ENCODE measurements at places on chromosomes 5 and 9. TPM values are rescaled to one million over a fixed set of nuclear protein-coding genes. Genes with fewer than 3 reads are reported as not detected.

DNA sequence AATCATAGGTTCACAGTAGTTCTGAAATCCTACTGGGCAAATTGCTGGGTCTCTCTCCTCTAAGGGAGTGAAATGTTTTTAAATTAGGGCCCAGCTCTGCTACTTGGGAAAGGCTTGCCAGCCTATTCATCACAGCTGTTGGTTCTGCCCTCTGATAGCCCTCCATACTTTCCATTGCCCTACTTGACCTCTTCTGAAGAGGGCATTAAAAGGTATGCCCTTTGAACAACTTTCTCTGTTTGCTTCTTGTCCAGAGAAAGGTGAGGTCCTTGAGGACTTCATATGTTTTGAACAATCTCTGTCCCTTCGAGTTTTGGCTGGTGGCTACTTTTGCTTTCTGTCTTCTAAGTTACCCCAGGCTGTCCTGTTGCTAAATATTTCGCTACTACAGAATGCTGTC is 62.3 kb upstream of the JAK2 start:
- no peak for DNase-seq
- no peak overlapping the region for H3K4me3 ChIP-seq
- H3K27ac ChIP-seq = no peak overlapping the region
- H3K4me1 ChIP-seq = no peaks in the 10 kb centered on the region
- no peaks in the 10 kb centered on the region for H3K36me3 ChIP-seq

DNA sequence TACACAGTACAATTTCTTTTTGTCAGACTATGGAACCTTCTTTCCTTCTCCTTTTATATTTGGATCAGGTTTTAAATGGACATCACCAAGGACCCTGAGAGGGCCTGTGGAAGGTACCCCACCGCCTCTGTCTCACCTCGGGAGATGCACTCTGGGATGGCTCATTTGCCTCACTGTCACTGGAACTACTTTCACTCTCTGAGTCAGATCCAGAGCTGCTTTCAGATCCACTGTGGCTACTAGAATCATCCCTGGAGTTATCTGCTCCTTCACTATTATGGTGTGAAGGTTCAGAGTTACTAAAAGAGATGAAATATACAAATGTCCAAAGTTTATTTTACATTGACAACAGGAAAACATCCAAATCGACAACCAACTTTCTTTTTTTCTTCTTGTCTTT is 24.6 kb downstream of the LEAP2 start:
- H3K27me3 ChIP-seq = no peaks in the 10 kb centered on the region
- H3K27ac ChIP-seq = no peak overlapping the region
- no peak overlapping the region for H3K4me3 ChIP-seq
- peaks cover 59% of the 10 kb centered on the region for H3K36me3 ChIP-seq
- H3K4me1 ChIP-seq = no peaks in the 10 kb centered on the region

DNA sequence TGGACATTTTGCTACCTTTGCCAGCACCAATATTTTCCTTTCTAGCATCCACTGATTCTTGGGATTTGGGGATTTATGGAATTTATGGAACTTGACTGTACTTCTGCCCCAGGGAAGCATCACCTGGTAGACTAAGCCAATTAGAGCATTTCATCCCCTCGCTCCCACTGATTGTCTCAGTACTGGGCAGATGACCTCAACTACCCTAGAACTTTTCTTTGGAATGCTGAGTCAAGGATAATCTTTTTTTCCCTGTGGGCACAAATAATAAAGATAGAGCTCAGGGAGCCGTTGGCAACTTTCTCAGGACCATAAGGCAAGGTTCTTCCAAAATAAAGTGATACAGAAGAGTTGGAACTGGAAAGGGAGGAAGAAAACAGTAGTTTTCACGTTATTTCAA is 438.4 kb downstream of the PLK2 start:
- H3K4me3 ChIP-seq = no peak overlapping the region
- DNase-seq = no peak
- H3K4me1 ChIP-seq = no peaks in the 10 kb centered on the region
- no peaks in the 10 kb centered on the region for H3K36me3 ChIP-seq
- no peak overlapping the region for H3K27ac ChIP-seq
- H3K27me3 ChIP-seq = no peaks in the 10 kb centered on the region

DNA sequence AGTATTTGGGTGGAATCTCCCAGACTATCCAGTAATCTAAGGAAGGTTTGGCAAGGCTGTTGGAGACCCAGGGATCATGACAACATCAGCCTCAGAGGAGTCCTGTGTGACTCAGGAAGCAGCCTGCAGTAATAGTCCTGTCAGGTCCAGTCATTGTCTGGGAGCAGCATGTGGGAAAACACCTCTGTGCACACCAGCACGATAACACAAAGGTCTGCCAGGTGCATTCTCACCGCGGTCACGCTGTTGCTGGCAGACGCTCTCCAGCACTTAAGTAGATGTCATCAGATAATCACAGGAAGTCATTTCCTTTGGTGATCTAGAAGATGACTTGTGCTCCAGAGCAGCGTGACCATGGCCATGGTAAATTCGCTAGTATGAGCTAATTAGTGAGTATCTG is 99.2 kb upstream of the IQGAP2 start:
- H3K4me3 ChIP-seq = no peak overlapping the region
- no peaks in the 10 kb centered on the region for H3K36me3 ChIP-seq
- peak; percentile 59 for DNase-seq
- peaks cover 31% of the 10 kb centered on the region for H3K4me1 ChIP-seq

- no peaks in the 10 kb centered on the region for H3K27me3 ChIP-seq
- DNase-seq = no peak
- H3K4me1 ChIP-seq = no peaks in the 10 kb centered on the region
These were observed 51.0 kb downstream of the ADAMTS2 start for GRCh38 chr5:179294131-179294780.

DNA sequence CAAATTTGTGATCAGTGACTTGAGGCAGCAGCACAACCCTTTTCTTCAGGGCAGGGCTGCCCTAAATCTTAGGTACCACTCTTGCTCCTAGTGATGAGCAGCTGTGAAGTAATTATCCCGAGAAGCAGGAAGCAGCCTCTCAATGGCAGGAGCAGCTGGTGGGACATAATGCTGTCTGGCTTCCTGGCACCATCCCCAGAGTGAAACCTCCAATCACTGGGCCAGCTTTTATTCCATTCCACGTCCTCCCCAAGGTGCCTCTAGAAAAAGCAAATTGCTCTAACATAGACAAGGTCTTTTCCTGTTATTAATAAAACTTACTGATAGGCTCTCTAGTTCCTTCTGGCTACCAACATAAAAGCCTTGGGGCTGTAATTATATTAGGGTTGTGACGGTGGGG is 154.0 kb downstream of the FRMD3 start:
- no peak overlapping the region for H3K27ac ChIP-seq
- no peaks in the 10 kb centered on the region for H3K4me1 ChIP-seq
- H3K36me3 ChIP-seq = no peaks in the 10 kb centered on the region
- no peak for DNase-seq
- no peaks in the 10 kb centered on the region for H3K27me3 ChIP-seq

DNA sequence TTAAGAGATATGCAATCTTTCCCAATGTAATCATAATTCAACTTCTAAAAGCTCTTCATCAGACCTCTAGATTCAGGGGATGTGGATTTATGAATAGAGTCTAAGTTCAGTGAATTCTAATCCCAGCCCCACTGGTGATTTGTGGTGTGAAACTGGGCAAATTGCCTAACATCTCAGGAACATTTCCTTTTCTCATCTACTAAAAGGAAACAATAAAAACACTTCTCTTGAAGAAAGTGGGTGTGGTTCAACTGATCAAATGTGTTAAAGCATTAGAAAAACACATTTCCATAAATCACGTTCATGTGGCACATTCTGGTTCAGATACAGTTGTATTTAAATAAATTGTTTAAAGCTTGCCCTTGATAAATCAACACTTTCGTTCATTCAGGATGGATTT is 631.7 kb upstream of the CDH6 start:
- no peak for DNase-seq
- H3K27ac ChIP-seq = no peak overlapping the region
- H3K4me1 ChIP-seq = no peaks in the 10 kb centered on the region
- H3K27me3 ChIP-seq = no peaks in the 10 kb centered on the region

GRCh38 chr5:32115985-32116384 is 58.1 kb downstream of the GOLPH3 start:
- H3K4me3 ChIP-seq = no peak overlapping the region
- no peaks in the 10 kb centered on the region for H3K4me1 ChIP-seq
- DNase-seq = no peak
- H3K27ac ChIP-seq = no peak overlapping the region
- H3K36me3 ChIP-seq = peaks cover 41% of the 10 kb centered on the region

DNA sequence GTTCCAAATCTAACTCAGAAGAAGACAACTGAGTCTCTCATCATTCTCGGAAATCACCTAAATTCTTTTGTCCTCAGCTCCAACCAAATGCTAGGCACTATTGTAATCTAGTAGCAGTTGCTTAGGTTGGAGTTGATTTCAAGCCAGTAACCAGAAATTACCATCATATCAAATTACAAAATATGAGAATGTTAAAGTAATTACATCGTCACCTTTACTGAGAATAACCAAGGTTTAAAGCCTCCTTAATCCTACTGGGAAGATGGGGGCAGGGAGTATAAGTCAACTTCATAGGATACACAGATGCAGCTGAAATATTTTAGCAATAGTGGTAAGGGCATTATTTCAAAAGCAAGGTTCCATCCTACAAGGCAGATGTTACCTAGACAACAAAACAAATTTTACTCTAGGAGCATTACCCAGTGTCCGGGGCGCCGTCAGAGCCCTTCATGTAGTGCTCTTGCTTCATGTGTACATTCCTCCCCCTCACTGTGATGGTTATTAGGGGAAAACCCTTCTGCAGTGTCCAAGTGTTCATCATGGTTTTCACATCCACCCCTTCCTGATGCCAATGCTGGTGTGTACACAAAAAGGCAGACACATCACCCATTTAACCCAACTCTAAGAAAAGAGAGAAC is 19.5 kb downstream of the ERAP1 start:
- H3K27me3 ChIP-seq = no peaks in the 10 kb centered on the region
- H3K4me1 ChIP-seq = no peaks in the 10 kb centered on the region
- peaks cover 41% of the 10 kb centered on the region for H3K36me3 ChIP-seq
- no peak overlapping the region for H3K4me3 ChIP-seq
- H3K27ac ChIP-seq = no peak overlapping the region

DNA sequence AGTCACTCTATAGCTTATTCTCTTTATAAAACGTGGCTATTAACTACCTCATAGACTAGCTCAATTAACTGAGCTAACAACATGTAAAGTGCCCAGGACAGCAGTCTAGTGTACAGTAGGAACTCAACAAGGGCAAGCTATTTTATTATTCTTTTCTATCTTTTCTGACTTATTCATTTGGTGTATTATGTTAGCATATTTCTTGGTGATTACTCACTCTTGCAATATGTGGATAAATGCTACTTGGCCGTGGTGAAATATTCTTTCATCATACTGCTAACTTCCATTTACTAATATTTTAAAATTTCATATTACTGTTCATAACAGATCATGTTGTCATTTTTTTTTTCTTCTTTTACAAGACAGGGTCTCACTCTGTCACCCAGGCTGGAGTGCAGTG is 4.9 kb downstream of the SLC25A51 start:
- peaks cover 14% of the 10 kb centered on the region for H3K4me1 ChIP-seq
- H3K27me3 ChIP-seq = no peaks in the 10 kb centered on the region
- peaks cover 48% of the 10 kb centered on the region for H3K36me3 ChIP-seq
- DNase-seq = no peak
- H3K27ac ChIP-seq = no peak overlapping the region

DNA sequence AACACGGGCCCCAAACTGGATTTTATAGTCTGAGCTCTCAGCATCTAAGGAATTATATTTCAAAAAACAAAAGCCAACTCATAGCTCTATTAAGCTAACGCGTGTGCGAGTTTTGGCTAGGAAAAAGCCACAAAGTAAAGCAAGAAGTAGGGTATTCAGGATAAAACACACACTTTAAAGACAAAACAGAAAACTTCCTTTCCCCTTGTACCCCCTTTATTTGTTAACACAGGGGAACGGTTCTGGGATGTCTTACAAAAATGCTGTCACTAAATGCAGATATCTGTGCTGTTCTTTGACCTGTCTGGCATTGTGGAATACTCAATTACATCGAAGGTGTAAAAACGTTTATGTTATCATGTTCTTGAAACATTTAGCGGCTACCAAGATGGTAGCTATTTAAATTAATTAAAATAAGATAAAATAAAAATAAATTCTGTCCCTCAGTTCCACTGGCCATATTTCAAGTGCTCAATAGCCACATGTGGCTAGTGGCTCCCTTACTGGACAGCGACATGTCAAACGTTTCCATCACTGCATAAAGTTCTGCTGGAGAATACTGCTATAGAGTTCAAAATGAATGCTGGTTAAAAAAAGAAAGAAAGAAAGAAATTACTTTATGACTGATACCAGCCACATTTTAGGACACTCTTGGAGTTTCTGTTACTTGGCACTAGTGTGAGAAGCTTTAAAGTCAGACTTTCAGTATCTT is 7.2 kb upstream of the MEF2C start:
- no peaks in the 10 kb centered on the region for H3K36me3 ChIP-seq
- H3K27ac ChIP-seq = peak overlapping the region; percentile 89
- H3K4me3 ChIP-seq = peak overlapping the region; percentile 39

DNA sequence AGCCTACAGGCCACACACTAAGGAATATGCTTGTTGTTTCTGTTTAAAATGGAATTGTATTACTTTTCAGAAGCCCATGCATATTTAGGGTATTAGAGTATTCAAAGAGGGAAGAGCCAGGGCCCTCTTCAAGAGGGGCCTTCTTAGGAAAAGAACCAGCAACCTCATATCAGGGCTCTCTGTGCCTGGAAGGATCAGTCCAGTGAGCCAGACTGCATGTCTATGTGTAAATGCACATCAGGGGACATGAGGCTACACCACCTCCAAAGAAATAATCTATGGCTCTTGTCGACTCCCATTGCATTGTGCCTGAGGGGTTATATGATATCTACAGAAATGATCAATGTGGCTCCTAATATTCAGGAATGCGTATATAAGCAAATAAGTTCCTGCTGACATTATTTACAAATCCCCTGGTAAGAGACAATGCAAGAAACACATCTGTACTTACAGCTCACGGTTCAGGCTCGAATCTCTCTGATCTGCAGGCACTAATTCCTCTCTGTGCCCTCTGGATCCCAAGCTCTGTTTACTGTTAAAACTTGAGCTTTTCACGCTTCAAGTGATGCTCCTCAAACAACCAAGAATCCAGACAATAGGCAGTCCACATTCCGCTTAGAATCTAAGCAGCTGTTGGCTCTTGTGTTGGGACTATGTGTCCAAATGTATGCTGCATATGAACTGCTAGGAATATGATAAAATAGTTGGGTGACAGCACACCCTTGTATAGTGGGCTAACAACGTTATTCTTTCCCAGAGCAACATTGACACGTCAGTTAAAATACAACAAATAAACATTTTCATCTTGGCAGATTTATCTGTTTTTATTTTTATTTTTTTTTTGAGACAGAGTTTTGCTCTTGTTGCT is 150.2 kb upstream of the KLF9 start:
- no peak for DNase-seq
- H3K4me1 ChIP-seq = no peaks in the 10 kb centered on the region
- H3K4me3 ChIP-seq = no peak overlapping the region
- H3K36me3 ChIP-seq = no peaks in the 10 kb centered on the region
- H3K27me3 ChIP-seq = no peaks in the 10 kb centered on the region

GRCh38 chr5:59843511-59844213 is 49.9 kb downstream of the PDE4D start:
- H3K4me3 ChIP-seq = no peak overlapping the region
- no peak for DNase-seq
- no peak overlapping the region for H3K27ac ChIP-seq

- peaks cover 7% of the 10 kb centered on the region for H3K4me1 ChIP-seq
- no peaks in the 10 kb centered on the region for H3K36me3 ChIP-seq
- no peak overlapping the region for H3K4me3 ChIP-seq
- no peak overlapping the region for H3K27ac ChIP-seq
These were observed 133.1 kb downstream of the CSNK1G3 start for GRCh38 chr5:123645024-123645603.

Gene PCDHA9
- total RNA-seq = 1.00 TPM

Gene IL13
- not detected for total RNA-seq

Gene DIPK1B
- 4.1 TPM for total RNA-seq

Gene LTC4S
- total RNA-seq = 3.8 TPM

Gene PDE8B
- total RNA-seq = 22.4 TPM

Gene STXBP1
- 13.7 TPM for total RNA-seq

Measured in transverse colon (tissue), 4 donors.